H4 (cell line): ENCODE measurements at places on chromosomes 2 and 18. TPM values are rescaled to one million over a fixed set of nuclear protein-coding genes. Genes with fewer than 3 reads are reported as not detected.

Gene WDR75
- 62.1 and 68.6 TPM in 2 replicates for total RNA-seq

Gene ALPG
- total RNA-seq, result not detected in 2 replicates

Gene LOXHD1
- total RNA-seq, result not detected in 2 replicates

Gene ANKRD30B
- total RNA-seq, result 0.08 and 0.33 TPM in 2 replicates

Gene CTLA4
- not detected in 2 replicates for total RNA-seq

Gene TTN
- total RNA-seq, result not detected in 2 replicates

Gene MC4R
- total RNA-seq, result 0.14 and 0.45 TPM in 2 replicates

Gene TRAK2
- 16.2 and 20.4 TPM in 2 replicates for total RNA-seq

Gene CXCR2
- not detected in 2 replicates for total RNA-seq

Gene IL36G
- total RNA-seq, result not detected in 2 replicates

Gene ATL2
- 68.0 and 68.3 TPM in 2 replicates for total RNA-seq

Gene LHCGR
- total RNA-seq, result not detected in 2 replicates

Gene ANKRD62
- total RNA-seq, result not detected in 2 replicates

Gene SCG2
- 0.62 and 1.1 TPM in 2 replicates for total RNA-seq

Gene REL
- 2.9 and 3.0 TPM in 2 replicates for total RNA-seq

Gene COLEC11
- not detected in 2 replicates for total RNA-seq

Gene PJVK
- 1.1 and 2.5 TPM in 2 replicates for total RNA-seq

Gene NEB
- 0.06 and 0.52 TPM in 2 replicates for total RNA-seq

Gene GALNT3
- total RNA-seq, result 0.23 TPM in 1 of 2 replicates, not detected in the other

Gene ACVR1C
- 0.06 and 0.50 TPM in 2 replicates for total RNA-seq

Gene TAF4B
- total RNA-seq, result 3.0 and 4.0 TPM in 2 replicates

Gene RPRD1A
- 39.1 and 44.6 TPM in 2 replicates for total RNA-seq

Gene COL5A2
- total RNA-seq, result 155 and 160 TPM in 2 replicates

Gene WNT6
- total RNA-seq, result 0.21 and 2.1 TPM in 2 replicates

Gene ZNF892
- 0.70 and 2.0 TPM in 2 replicates for total RNA-seq

Gene CHRNG
- total RNA-seq, result not detected in 2 replicates

Gene FAM124B
- total RNA-seq, result 0.06 TPM in 1 of 2 replicates, not detected in the other

Gene IL37
- not detected in 2 replicates for total RNA-seq

Gene WDCP
- 7.1 and 7.6 TPM in 2 replicates for total RNA-seq

Gene PIKFYVE
- 11.8 and 16.0 TPM in 2 replicates for total RNA-seq

Gene STAT4
- 0.55 and 4.3 TPM in 2 replicates for total RNA-seq

Gene ANKRD23
- 0.55 and 0.58 TPM in 2 replicates for total RNA-seq

Gene GALNT5
- total RNA-seq, result 0.04 and 0.14 TPM in 2 replicates

Gene CFC1B
- not detected in 2 replicates for total RNA-seq

Gene LINC00305
- total RNA-seq, result not detected in 2 replicates

Gene BOLL
- not detected in 2 replicates for total RNA-seq

Gene HRH4
- 0.17 TPM in 1 of 2 replicates, not detected in the other for total RNA-seq

Gene CNGA3
- not detected in 2 replicates for total RNA-seq

Gene SULT1C4
- total RNA-seq, result 0.23 TPM in 1 of 2 replicates, not detected in the other

Gene FOXD4L1
- not detected in 2 replicates for total RNA-seq

Gene CPO
- 0.39 TPM in 1 of 2 replicates, not detected in the other for total RNA-seq

Gene DPY30
- total RNA-seq, result 72.2 and 86.0 TPM in 2 replicates

Gene CARF
- 3.9 and 5.0 TPM in 2 replicates for total RNA-seq

Gene QPCT
- 0.90 TPM in 1 of 2 replicates, not detected in the other for total RNA-seq

Gene AQP12B
- not detected in 2 replicates for total RNA-seq

Gene MYCN
- total RNA-seq, result 0.66 TPM in 1 of 2 replicates, not detected in the other

Gene TAF1B
- total RNA-seq, result 14.8 and 28.4 TPM in 2 replicates

Gene GBX2
- total RNA-seq, result 0.04 and 1.1 TPM in 2 replicates

Gene CLK1
- 21.1 and 43.6 TPM in 2 replicates for total RNA-seq

Gene GAREM2
- total RNA-seq, result not detected in 2 replicates

Gene POTEC
- 0.10 TPM in 1 of 2 replicates, not detected in the other for total RNA-seq

Gene CPLX4
- not detected in 2 replicates for total RNA-seq

Gene FNDC4
- total RNA-seq, result 0.16 and 0.29 TPM in 2 replicates

Gene FAM161A
- 1.3 and 1.5 TPM in 2 replicates for total RNA-seq

Gene HTRA2
- 40.5 and 49.5 TPM in 2 replicates for total RNA-seq

Gene UGT1A6
- total RNA-seq, result 2.6 and 3.1 TPM in 2 replicates
